ENCODE measurements at places on chromosomes 5 and 9.

- no peak for DNase-seq
Observed at GRCh38 chr9:33467526-33467925, 6.2 kb downstream of the NOL6 start.

GRCh38 chr5:64971513-64971912, 202.8 kb downstream of the CWC27 start:
- DNase-seq, result no peak

DNA sequence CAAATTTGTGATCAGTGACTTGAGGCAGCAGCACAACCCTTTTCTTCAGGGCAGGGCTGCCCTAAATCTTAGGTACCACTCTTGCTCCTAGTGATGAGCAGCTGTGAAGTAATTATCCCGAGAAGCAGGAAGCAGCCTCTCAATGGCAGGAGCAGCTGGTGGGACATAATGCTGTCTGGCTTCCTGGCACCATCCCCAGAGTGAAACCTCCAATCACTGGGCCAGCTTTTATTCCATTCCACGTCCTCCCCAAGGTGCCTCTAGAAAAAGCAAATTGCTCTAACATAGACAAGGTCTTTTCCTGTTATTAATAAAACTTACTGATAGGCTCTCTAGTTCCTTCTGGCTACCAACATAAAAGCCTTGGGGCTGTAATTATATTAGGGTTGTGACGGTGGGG, 154.0 kb downstream of the FRMD3 start:
- no peak for DNase-seq

DNA sequence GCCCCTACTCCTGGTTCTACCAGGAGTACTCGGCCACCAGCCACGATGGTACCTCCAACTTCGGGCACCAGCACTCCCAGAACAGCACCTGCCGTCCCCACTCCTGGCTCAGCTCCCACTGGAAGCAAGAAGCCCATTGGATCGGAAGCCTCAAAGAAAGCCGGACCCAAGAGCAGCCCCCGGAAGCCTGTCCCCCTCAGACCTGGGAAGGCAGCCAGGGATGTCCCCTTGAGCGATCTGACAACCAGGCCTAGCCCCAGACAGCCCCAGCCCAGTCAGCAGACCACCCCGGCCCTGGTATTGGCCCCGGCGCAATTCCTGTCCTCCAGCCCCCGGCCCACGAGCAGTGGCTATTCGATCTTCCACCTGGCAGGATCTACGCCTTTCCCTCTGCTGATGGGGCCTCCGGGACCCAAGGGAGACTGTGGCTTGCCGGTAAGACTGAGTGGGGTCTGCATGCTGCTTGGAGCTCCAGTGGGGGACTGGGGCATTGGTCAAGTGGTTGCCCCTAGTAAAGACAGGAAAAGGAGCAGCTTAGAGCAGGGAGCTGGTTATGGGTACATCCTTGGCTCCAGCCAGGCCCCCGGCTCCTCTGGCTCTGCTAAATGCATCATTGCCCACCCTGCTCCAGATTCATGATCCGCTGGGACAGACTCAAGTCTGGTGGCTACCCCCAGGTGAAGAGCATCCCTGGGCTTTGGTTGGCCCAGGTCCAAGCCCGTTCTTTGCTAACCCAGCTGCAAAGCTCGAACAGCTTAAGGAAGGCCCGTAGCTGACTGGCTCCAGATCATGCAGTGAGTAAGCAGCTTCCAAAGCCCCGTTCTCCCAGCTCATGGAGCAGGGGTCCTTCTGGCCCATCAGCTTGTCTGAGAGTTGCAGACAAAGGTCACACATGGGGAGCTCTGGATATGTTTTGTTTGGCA, 14.0 kb downstream of the COL27A1 start:
- no peak for DNase-seq

- no peak for DNase-seq
Observed at GRCh38 chr5:27908341-27908740, 870.0 kb upstream of the CDH9 start.

DNA sequence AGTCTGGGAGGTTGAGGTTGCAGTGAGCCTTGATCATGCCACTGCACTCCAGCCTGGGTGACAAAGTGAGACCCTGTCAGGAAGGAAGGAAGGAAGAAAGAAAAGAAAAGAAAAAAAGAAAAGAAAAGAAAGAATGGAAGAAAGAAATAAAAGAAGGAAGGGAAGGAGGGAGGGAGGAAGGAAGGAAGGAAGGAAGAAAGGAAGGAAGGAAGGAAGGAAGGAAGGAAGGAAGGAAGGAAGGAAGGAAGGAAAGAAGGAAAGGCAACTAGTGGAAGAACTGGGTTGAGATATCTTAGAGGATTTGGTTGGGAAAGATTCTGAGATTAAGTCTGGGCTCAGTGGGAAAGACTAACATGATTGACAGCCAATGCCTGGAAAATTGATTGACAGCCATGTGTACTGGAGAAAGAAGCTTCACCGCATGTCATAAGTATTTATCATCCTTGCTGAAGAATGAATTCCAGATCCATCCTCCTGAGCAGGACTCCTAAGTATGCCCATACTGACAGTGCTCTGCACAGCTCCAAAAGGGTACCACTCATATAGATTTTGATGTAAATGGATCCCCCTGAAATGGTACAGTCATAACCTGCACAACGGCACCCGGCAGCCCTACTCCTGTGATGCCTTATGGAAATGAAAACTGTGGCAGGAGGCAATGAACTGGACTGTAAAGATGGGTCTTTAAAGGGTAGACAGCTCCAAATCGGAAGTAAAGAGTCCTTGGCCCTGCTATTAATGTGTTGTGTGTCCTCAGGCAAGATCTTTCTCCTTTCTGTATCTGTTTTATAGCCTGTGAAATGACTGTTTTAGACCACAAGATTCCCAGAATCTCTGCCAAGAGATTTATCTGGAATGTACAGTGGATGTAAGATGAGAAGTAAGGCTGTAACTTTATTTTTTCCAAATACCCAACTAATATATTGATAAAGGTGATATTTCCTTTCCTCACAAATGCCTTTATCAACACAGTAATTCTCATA, 16.9 kb upstream of the ADRA1B start:
- no peak for DNase-seq

DNA sequence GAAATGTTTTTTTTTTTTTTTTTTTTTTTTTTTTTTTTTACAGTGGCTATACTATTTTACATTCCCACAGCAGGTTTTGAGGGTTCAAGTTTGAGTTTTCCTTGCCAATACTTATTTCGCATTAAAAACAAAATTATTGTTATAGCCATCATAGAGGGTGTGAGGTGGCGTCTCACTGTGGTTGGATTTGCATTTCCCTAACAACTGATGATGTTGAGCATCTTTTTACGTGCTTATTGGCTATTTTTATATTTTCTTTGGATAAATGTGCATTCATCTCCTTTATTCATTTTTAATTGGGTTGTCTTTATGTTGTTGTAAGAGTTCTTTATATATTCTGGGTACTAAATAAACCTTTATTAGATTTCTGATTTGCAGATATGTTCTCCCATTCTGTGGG, 18.9 kb upstream of the UBLCP1 start:
- DNase-seq, result no peak

- DNase-seq, result no peak
Observed at GRCh38 chr5:32115985-32116384, 58.1 kb downstream of the GOLPH3 start.

DNA sequence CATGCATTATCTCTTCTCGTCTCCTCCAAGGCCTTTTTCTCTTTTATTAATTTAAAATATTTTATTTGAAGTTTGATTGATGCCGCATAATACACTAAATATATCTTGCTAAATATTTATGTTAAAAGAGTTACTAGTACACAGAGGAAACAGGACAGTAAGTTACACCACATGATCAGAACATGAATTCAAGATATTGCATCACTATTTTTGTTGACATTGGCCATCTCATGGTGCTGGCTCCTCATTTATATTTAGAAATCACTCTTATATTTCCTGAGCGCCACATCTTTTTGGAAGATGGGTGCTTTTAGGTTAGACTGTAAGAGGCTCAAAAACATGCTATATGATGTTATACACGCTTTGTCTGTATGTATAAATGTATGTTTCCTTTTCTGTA, 23.0 kb downstream of the SPEF2 start:
- no peak for DNase-seq

- no peak for DNase-seq
Observed at GRCh38 chr9:95750725-95751519, 124.6 kb upstream of the ERCC6L2 start.

DNA sequence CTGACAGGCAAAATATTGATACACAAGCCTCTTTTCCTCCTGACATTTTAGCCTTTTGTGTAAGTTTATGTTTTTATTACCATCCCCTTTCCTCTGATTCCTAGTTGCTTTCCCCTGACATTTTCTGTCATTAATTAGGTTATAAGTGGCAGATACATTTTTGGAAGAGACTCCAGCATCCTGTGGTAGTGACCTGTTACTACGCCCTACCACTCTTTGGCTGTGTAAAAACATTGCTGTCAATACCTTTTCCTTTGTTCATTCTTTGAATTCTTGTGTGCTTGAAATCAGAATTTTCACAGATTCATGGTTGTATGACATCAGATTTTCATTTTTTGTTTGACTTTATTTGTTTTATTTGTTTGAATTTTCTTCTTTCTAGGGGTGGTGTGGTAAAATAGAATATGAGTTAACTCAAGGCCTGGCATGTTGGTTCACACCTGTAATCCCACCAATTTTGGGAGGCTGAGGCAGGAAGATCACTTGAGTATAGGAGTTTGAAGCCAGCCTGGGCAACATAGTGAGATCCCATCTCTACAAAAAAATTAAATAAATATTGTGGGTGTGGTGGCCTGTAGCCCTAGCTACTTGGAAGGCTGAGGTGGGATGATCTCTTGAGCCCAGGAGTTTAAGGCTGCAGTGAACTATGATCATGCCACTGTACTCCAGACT, 43.4 kb downstream of the UBE2R2 start:
- DNase-seq, result peak; percentile 38

GRCh38 chr9:35342221-35342958, 147.5 kb upstream of the RUSC2 start:
- DNase-seq, result no peak

GRCh38 chr5:54049963-54050362, 260.4 kb downstream of the ARL15 start:
- no peak for DNase-seq

DNA sequence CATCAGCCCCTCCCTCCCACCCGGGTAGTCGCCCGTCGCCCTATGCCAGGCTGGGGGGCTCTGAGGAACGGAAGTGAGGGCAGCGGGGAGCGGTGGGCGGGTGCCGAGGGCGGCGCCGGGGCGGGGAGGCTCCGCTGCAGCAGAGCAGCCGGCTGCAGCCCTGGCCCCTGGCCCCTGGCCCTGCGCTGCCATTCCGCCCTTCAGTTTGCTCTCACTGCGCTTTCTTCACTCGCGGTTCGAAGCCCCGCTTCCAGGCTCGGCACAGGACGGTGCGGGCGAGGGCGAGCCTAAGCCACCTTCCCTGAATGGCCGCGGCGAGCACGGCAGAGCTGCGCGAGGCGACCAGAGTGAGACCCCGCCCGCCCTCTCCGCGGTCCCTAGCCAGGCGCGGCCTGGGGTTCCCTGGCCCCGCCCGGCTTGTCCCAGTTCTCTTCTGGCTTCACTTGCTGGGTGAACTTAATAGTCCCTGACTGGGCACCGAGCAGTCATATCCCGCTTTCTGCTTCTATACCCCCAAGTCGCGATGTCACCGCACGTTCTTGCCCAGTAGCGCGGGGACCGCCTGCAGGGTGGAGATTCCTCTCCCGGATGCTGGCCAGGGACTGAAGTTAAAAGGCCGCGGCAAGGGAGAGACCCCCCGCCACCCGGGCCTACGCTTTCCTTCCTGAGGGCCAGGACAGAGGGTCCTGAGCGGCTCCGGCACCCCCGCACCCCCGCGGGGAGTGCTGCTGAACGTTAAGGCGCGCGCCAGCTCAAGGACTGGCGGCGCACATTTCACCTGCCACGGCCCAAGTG, 623 bp upstream of the TRIM36 start:
- peak; percentile 63 for DNase-seq

GRCh38 chr5:96432216-96433065, 607 bp downstream of the PCSK1 start:
- DNase-seq, result no peak

- DNase-seq, result no peak
Observed at GRCh38 chr5:92418341-92418740, 1035.2 kb upstream of the ARRDC3 start.

GRCh38 chr9:2291980-2292704, 277.0 kb downstream of the SMARCA2 start:
- peak; percentile 9 for DNase-seq

DNA sequence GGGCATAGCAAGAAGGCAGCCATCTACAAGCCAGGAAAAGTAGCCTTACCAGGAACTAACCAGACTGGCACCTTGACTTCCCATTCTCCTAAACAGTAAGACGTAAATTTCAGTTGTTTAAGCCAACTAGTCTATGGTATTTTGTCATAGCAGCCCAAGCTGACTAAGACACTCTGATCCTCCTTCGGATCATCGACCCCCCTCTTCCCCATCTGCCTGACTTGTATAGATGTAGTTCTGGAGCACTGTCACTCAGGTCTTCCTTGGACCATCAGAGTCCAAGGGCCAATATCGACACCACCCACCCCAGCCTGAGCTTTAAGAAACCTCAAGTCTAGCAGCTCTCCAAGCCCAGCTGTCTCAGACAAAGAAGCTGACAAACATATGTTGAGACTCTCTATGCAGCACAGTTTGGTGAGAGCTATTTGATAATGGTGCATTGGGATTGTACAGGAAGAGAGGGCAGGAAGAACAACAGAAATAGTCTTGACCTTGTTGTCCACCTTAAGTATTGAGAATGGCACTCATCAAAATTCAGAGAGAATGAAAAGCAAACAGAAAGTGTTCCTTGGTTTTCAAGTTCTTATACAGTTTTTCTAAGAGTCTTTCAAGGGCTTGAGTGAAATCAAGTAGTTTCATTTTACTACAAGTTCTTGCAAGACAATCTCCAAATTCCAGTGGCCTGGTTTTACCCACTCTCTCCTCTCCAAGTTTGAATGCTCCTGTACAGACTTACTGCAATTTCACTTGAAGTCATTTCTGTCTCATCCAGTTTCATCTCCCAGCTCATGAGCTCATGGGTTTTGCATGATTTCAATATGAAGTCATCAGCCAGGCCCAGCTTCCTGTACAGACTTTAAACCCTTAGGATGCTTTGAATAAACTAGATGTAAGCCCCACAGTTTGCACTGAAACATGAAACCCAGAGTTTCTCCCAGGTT, 122.3 kb upstream of the RAI14 start:
- DNase-seq, result no peak

DNA sequence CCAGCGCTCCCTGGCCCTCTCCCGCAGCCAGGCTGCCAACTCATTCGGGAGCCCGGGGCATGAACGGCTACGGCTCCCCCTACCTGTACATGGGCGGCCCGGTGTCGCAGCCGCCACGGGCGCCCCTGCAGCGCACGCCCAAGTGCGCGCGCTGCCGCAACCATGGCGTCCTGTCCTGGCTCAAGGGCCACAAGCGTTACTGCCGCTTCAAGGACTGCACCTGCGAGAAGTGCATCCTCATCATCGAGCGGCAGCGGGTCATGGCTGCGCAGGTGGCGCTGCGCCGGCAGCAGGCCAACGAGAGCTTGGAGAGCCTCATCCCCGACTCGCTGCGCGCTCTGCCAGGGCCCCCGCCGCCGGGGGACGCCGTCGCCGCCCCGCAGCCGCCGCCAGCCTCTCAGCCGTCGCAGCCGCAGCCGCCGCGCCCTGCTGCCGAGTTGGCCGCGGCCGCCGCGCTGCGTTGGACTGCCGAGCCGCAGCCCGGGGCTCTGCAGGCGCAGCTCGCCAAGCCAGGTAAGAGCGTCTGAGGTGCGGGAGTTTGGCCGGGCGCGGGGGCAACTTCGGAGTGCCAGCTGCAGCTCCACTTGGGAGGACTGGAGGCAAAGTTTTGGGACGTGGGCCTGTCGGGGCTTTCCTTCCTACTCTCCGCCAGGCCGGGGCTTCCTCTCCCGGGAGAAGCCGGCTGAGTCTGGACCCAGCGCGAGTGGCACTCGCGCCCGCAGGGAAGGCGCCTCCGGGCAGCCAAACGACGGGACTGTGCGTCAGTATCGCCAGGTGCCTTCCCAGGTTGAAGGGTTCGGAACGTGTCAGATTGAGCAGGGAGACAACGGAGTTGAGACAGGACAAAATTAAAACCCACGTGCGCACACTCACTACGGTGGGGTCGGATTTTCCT, 735 bp downstream of the DMRT3 start:
- no peak for DNase-seq
